ENCODE measurements at places on chromosomes 7 and 10.
A peak's percentile ranks its signal among the peaks of the same experiment; 100 is the strongest.

DNA sequence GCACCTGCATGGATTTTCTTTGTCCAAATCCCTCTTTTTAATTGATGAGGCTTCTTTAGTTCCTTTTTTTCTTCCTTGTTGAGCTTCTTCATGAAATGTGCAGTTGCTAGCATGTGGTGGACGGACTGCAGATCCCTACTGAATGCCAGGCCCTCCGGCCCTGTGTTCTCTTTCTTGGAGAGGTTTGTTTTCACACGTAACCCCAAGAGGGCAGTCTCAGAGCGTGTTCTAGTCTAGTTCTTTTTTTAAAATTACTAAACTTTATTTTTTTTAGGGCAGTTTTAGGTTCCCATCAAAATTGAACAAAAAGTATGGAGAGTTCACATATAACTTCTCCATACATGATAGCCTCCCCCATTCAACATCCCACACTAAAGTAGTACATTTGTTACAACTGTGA lies 190.0 kb downstream of the CFTR start:
- peak; percentile 24 for DNase-seq

GRCh38 chr10:96038476-96039387 lies 4.7 kb upstream of the CCNJ start:
- no peak for DNase-seq

DNA sequence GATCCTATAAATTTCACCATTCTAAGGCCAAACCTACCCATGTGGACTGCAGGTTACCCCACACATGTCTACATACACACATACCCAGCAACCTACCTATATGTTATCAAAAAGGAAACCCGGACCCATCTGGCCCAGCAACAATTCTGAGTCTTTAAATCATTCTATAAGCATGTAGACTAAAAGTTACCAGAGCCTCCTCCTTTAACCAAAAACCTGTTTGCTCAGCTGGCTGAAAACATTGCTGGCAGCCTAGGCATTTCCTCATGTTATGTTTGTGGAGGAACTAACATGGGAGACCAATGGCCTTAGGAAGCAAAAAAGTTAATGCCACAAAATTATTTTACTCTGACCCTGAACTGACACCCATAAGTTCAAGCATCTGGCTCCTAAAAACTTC lies 5.3 kb upstream of the ADCK2 start:
- no peak for DNase-seq

GRCh38 chr10:32393911-32394310 lies 47.0 kb upstream of the EPC1 start:
- DNase-seq, result no peak

Measured in putamen (tissue), 1 donor.